Keratinocyte (primary cell): ENCODE measurements at places on chromosomes 7 and 10.
A peak's percentile ranks its signal among the peaks of the same experiment; 100 is the strongest.

DNA sequence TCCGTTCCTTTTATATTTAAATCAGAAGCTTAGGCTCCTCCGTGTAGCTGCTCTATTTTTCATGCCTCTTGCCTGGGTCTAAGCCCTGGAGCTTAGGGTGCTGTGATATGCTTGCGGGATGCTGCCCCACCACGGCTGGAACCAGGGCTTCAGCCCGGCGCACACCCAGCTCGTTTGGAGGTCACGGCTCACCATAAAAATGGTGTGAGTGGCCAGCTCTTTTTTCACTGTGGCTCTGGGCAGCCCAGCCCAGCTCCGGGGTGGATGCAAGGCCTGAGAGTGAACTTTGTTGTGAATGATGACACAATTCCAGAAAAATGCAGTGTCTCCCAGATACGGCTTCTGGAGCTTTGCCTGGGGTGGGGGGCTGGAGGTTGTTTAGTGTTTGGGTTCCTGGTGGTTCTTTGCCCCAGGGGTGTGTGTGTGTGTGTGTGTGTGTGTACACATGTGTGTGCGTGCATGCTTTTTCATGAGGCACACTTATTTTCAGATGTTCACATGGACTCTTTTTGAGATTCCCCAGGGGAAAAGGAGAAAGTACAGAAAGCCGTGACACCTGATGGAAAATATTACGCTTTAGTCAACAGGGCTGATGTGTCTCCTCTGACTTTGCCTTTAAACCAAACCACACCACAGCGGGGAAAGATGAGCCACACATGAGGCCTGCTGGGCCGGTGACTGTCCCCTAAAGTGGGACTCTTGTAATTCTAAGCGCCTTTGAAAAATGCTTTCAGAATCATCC is 46.2 kb downstream of the GRK5 start:
- no peak for DNase-seq

DNA sequence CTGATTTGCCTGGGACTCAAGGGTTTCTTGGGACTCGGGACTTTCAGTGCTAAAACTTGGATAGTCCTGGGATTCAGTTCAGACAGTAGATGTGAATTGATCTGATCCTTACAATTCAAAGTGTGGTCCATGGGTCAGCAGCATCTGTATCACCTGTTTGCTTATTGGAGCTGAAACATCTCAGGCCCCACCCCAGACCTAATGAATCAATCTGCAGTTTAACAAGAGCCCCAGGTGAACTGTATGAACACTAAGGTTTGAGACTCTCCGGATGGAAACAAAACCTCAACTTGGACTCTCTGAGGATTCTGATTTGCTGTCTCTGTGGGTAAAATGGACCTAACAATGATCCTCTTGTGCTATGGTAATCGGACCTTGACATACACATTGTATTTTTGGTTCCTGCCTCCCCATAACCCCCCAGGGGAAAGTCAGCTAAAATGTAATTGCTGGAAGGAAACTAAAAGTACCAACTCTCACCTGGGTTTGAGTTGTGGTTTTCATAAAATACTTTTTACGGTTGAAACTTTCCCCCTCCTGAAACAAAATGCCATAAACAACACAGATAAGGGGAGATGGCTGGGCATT is 11.7 kb downstream of the CYP26A1 start:
- DNase-seq, result no peak

GRCh38 chr10:11876805-11877590 is 53.8 kb downstream of the PROSER2 start:
- no peak for DNase-seq

- no peak for DNase-seq
Observed at GRCh38 chr10:108112218-108112617, 947.7 kb upstream of the SORCS1 start.

DNA sequence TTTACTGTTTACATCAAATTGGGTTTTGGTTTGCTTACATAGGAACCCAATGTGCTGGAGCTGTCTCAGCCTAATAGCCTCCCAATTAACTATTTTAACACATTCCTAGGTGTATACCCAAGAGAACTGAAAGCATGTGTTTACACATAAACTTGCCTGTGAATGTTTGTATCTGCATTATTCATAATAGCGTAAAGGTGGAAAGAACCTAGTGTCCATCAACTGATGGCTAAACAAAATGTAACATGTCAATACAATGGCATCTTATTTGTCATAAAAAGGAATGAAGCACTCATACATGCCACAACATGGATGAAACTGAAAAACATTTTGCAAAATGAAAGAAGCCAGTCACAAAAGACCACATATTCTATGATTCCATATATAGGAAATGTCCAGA is 160.6 kb upstream of the EEPD1 start:
- peak; percentile 65 for DNase-seq

DNA sequence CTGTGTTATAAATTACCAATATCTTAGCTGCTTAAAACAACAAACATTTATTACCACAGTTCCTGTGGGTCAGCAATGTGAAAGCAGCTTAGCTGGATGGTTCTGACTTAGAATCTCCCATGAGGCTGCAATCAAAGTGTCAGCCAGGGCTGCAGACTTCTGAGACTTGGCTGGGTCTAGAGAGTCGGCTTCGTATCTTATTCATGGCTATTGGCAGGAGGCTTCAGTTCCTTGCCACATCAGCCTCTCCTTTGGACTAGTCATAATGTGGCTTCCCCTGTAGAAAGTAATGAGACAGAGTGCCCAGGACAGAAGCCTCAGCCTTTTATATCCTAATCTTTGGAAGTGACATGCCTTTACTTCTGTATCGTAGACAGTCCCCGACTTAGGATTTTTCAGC is 27.3 kb downstream of the RALA start:
- no peak for DNase-seq

- DNase-seq, result no peak
Observed at GRCh38 chr10:126243306-126243705, 145.0 kb downstream of the ADAM12 start.

DNA sequence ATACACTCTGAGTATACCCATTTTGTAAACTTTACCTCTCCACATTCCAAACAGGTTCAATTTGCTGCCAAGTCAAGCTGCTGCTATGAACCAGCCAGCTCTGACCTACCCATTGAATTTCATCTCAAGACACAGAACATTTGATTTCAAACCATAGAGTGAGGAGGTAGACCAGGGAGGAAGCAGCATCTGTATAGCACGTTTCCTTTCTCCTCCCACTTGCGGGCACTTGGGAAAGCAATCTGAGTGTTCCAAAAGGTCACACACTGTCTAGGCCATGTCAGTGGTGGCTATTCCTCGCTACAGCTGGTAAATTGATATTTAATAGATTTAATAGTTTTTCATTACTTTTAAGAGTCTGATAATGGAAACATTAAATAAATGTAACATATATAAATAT is 147.8 kb upstream of the EEPD1 start:
- DNase-seq, result no peak

DNA sequence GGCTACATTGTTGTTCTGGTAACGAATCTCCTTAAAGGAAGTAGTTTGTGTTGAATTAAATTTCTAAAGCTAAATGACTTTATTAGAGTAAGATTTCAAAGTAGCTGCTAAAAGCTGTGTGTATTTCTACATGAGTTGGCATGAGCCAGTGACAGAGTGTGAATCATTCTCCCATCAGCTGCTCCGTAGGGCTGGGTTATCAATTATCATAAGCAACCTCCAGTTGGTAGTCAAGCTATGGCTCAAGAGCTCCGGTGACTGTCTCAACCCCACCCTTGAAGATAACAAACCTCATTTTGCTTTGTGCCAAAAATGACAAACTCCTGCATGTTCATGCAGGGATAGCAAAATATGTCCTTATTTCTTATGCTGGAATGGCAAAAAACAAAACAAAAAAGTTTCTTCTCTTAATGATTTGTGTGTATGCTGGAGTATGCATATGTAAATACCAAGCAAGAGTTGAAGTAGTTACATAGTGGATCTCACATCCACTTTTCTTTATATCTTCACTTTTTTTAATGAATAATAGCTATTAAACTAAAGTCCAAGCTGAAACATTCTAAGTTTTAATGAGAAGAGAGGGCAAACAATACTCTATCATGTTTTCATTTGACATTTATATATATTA is 249.4 kb downstream of the CACNA2D1 start:
- peak; percentile 13 for DNase-seq

GRCh38 chr7:134175334-134176036 is 48.3 kb downstream of the LRGUK start:
- DNase-seq, result no peak

DNA sequence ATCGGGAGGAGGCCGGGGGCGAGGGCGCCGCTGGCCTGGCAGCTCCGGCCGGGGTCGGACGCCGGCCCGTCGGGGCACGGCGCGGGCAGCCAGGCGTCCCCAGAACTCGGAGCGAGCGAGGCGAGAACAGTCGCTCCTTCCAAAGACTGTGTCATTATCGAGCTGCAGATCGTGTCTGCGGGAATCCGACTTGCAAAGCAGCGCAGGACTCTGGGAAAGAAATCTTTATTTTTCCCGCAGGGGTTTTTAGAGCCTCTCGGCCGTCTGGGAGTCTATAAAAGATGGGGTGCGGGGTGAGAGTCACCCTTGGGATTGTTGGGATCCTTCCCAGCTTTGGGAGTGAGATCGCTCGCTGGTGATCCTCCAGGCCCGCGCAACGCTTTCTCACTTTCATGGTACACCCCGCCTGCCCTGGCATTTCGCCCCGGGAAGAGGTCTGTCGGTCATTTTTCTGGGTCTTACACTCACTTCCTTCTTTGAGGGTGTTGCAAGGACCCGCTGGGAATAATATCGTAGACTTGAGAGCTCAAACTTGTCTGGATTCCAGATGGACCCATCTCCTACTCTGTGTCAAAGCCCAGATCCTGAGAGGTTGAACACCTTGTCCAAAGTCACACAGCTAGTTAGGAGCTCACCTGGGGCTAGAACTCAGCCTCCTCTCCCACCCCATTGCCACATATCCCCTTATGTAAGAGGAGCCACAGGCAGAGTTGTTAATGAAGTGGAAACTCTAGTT is 1.0 kb downstream of the UBTD1 start:
- DNase-seq, result no peak

DNA sequence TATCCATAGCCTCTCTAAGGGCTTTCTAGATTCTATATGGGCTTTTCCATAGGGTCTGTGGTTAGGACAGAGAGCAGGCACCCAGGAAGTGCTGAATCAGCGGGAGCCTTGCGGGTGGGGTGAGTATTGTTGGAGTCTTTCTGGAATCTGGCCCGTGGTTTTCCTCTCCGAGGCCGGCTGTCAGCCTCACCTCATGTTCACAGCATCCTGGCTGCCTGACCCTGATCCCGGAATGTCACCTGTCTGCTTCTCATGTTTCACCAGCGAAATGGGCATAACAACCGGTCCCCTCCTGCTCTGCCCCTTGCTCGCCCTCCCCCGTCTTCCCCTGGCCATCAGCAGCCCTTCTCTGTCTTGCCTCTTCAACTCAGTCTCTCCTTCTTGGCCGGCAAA is 36.5 kb downstream of the DDIT4 start:
- no peak for DNase-seq

DNA sequence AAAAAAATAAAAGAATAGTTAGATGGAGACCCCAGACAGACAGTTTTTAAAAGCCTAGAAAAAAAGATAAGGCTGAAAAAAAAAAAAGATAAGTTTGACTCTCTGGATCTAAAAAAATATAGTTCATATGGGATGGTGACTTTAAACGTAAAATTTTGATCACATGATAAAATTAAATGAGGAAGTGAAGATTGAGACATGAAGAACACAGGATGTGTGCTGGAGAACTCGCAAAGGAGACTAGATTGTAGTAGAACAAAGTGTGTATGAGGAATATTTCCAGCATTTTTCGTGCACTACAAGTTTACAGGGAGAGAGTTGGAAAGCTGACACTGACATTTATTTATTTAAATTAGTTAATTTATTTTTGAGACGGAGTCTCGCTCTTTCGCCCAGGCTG is 286.4 kb downstream of the PRPF18 start:
- no peak for DNase-seq

DNA sequence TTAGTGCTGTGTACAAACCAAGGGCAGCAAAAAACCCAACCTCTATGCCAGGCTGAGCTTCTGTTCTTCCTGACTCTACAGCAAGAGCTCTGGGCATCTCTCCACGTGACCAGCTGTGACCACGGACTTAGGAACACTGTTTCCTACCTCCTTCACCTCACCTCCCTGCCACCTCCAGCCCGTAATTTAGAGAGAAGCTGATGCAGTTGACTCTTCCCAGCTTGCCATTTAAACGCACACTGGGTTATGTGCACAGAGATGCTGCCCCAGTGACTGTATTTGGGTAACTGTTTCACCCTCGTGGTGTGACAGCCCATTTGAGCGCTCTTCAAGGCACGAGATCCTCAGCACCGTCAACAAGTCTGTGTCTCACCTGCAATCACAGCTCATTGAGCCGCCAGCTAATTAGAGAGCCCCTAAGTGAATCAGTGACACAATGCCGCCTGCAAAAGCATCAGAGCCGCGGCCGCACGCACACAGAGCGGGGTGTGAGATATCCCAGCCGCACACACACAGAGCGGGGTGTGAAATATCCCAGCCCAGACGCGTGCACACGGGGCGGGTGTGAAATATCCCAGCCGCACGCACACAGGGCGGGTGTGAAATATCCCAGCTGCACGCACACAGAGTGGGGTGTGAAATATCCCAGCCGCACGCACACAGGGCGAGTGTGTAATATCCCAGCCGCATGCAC is 319.7 kb downstream of the PTPRN2 start:
- no peak for DNase-seq

- DNase-seq, result no peak
Observed at GRCh38 chr10:23869548-23869947, 339.4 kb upstream of the KIAA1217 start.

GRCh38 chr7:93228302-93228701 is 2.0 kb upstream of the HEPACAM2 start:
- DNase-seq, result no peak

- no peak for DNase-seq
Observed at GRCh38 chr10:19168584-19168983, 120.0 kb downstream of the MALRD1 start.

DNA sequence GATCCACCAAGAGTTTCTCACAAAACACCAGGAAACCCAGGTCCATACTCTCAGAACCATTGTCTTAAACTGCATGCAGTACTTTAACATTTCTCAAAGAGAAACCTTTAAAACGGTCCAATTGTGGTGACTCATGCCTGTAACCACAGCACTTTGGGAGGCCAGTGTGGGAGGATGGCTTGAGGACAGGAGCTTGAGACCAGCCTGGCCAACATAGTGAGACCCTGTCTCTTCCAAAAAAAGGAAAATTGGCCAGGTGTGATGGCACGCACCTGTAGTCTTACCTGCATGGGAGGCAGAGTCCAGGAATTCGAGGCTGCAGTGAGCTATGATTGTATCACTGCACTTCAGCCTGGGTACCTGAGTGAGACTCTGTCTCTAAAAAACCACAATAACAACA is 97.5 kb upstream of the OIT3 start:
- no peak for DNase-seq
